ENCODE measurements at places on chromosomes 5 and 9.

- no peak for DNase-seq
These were observed 5.2 kb downstream of the SLC31A2 start for GRCh38 chr9:113155911-113156588.

DNA sequence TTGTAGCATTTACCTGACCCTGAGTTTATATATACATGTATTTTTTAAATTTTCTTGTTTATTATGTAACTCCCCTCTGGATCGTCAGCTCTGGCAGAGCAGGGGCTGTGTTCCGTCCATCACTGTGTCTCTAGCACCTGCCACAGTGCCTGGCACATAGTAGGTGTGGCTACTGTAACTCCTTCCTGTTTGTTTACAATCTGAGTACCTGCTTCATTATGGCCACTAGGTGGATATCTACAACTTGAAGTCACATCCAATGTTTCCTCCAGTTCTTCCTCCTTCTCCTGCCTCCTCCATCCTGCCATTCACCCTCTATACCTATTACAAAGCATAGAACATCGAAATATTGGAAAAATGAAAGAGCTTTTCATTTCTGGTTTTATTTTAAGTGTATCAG is 14.2 kb upstream of the PPP1R2B start:
- DNase-seq, result no peak

GRCh38 chr9:99677281-99677680 is 144.4 kb upstream of the NR4A3 start:
- no peak for DNase-seq

- no peak for DNase-seq
These were observed 101.1 kb downstream of the PSD2 start for GRCh38 chr5:139896718-139897117.

DNA sequence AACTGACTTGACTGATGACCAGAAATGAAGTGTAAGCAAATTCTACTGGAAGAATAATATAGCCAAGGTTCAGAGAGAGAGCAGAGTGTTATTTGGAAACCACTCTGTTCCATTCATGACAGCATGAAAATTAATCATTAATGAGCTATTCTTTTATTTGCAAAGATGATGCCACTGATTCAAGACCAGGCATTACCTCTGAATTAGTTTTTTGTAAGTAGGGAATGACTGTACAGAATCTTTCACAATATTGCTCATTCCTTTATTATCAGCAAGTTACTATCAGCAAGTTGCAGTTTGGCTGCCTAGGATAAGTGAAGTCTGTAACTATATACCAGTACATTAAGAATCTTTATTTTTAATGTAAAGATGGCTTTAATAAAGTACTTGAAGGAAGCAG is 75.1 kb upstream of the RGMB start:
- DNase-seq, result no peak

DNA sequence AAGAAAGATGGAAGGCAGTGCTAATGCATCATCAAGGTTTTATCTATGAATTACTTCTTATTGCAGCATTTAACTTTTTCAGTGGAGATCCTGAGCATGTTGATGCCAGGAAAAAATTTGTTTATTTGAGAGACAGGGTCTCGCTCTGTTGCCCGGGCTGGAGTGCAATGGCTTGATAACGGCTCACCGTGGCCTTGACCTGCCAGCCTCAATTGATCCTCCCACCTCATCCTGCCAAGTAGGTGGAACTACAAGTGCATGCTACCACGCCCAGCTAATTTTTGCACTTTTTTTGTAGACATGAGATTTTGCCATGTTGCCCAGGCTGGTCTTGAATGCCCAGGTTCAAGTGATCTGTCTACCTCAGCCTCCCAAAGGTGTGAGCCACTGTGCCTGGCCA is 47.2 kb downstream of the AOPEP start:
- DNase-seq, result no peak
